ENCODE measurements at places on chromosomes 13 and 19.

- no peak for DNase-seq
Observed at GRCh38 chr13:113582841-113583631, 1.5 kb upstream of the TFDP1 start.

DNA sequence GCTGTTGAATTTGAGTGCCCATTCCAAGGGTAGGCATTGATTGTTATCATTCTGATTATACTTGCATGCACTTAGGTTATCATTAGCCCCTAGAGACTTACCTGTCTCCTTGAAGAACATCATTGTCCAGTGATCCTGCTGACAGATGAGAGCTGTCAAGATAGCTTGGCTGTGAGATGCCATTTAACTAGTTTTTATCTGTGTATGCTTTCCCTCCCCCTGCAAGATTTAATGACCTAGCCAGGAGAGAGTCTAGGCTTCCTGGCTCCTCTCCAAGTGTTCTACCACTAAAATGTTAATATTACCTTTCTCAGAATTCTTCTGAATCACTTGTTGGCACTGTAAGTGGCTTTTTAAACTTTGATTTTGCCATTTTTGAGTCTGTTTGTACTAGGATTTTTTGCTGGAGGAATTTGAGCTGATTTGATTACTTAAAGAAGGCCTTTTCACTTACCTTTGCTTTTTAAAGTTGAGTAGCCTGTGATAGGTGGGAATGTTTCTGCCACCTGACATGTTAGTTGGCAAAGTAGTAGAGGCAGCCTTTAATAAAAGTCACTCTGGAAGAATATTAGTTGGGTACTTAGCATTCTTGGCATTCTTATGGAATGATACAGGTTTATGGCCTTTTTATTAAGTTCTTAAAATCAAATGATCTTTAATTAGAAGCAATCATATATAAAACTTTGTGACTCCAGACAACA lies 41.1 kb downstream of the ARHGAP35 start:
- DNase-seq, result no peak

DNA sequence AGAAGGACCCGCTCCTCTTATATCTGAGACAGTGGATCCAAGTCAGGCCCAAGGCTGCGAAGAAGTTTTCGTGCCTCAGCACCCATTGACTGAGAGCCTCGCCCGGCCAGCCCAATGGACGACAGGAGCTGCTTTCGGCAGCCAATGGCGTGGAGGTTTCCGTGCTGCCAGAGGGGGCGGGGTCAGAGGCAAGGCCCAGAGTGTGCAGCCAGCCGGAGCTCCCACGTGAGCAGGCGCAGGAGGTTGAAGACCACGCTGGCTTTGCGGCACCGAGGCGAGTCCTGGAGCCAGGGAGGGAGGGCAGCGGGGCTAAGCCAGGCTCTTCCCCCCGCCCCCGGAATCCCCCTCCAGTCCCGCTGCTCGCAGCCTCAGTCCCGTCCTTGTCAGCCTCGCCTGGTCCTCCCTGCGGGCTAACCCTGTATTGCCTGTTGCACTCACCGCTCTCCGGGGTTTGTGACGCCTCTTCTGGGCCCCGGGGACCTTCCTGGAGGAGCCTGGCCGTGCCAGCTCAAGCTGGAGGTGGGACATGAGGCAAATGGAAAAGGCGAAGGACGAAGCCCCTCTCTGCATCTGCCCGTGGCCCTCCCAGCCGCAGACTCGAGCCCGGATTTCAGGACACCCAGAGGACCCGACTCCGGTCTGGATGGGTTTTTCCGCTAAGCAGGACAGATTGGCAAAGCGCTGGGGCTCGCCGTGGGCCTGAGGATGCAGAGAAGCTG lies 1.5 kb downstream of the IFNL4 start:
- DNase-seq, result peak; percentile 57

DNA sequence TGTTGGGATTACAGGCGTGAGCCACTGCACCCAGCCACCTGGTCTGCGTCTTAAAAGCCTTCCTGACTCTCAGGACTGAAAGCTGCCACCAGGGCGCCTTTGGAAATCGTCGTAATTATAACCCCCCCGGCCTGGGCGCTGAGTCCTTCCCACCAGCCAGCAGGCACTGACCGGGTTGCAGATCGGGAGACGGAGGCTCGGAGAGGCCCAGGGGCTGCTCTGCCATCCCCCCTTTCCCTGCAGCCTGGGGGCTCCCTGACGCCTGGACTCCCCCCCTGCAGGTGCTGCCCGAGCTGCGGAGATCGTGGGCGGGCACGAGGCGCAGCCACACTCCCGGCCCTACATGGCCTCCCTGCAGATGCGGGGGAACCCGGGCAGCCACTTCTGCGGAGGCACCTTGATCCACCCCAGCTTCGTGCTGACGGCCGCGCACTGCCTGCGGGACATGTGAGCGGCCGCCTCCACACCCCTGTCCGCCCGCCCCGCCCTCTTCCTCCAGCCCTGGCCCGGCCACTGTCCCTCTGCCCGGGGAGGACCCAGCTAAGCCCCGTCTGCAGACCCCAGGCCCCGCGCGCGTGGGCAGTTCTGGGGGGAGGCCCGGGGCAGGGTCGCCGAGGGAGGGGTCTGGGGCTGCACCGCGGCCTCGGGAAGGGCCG lies 2.5 kb downstream of the PRTN3 start:
- no peak for DNase-seq

DNA sequence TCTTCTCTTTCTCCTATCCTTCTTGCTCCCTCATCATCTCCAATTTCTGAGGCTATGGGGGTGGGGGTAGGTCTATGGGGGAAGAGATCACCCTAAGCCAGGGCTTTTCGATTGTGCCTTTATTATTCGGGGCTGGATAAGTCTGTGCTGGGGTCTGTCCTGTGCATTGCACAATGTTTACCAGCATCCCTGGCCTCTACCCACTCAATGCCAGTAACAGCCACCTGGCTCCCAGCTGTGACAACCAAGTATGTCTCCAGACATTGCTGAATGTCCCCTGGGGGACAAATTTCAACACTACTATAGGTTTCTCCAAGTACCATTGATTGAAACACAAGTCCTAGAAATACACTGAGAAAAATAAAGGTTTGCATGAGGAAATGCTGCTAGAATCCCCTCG lies 13.2 kb downstream of the CBY2 start:
- no peak for DNase-seq

DNA sequence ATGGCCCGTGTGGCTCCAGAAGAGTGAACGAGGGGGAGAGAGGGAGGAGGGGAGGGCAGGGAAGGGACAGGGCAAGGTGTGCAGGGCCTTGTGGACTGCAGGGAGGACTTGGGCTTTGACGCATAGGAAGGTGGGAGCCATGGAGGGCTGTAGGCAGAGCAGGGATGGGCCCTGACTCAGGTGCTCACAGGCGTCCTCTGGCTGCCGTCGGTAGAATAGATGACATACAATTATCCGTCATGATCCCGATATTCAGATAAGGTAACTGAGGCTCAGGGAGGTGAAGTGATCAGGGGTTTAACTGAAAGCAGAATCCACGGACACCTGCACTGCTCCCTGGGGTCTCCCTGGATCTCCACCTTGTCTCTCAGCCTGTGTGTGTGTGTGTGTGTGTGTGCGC lies 3.4 kb downstream of the C3 start:
- no peak for DNase-seq

GRCh38 chr13:75693227-75693626 lies 57.1 kb downstream of the LMO7 start:
- DNase-seq, result no peak

DNA sequence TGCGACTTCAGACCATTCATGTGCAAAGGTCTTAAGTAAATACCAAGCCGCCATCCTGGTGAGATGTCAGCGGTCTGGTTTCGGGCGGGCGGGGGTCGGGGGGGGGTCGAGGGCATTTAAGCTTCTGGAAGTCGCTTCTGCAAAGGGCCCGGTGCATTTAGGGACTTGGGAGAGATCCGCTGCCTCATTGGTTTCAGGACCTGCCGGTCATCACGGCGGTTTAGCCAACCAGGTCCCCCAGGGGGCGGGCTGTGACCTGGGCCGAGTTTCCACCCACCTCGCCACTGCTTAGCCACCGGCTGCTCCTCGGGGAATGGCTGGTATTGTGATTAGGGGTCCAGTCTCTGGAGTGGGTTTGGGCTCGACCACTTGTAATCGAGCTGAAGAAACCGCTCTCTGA lies 7.8 kb downstream of the ANKLE1 start:
- DNase-seq, result peak; percentile 40

- DNase-seq, result no peak
Observed at GRCh38 chr13:43245374-43245964, 222.1 kb downstream of the DNAJC15 start.

DNA sequence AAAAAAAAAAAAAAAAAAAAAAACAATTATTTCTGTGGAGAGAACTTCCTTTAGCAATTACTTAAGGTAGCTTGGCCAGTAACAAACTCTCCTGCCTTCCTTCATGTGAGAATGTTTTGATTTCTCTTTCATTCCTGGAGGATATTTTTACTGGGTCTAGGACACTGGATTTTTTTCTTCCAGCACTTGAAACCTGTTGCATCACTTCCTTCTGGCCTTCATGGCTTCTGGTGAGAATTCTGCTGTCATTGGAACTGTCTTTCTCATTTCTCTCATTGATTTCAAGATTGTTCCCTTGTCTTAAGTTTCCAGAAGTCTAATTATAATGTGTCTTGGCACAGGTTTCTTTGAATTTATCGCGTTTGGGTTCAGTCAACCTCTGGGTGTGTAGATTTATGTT lies 19.3 kb upstream of the RAB20 start:
- no peak for DNase-seq

GRCh38 chr19:7101498-7102253 lies 32.2 kb downstream of the ZNF557 start:
- peak; percentile 36 for DNase-seq
